ENCODE measurements at places on chromosomes 16 and 17.

- no peak for DNase-seq
These were observed 2.7 kb downstream of the PHKG2 start for GRCh38 chr16:30750876-30751465.

- no peak for DNase-seq
These were observed 147.9 kb downstream of the STXBP4 start for GRCh38 chr17:55116440-55116914.

DNA sequence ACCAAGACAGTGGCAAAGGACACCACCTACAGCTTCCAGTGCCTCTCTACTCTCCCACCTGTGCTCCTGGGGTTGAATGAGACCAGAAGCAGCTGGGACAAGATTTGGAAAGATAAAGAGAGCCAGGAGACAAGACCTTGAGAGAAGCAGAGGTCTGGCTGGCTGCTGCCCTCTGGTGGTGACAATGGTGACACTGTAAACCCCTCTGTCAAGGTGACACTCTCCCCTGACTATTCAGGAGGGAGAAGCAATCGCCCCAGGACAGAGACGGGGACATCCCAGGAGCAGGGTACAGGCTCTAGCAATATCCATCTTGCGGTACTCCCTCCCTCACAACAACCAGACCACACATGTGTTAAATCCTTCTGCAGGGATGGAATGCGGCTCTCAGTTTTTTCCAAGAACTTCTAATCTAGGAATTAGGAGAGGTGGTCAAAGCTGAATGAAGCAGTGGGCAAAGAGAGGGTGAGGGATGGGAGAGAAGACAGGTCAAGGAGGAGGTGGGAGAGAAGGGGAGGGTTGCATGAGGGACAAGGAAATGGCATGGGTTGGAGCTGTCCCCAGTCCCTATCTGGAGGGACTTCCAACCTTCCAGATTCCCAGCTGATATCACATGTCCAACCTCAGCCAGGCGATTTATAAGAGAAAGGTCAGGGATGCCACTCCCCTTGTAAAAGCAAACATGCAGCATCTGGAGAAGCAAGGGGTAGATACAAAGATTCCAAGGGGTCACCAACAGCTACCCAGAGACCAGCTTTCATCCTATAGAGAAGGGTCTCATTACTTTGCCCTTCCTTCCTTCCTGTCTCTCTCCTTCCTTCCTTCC is 2.9 kb downstream of the PHOSPHO1 start:
- DNase-seq, result peak; percentile 81

- peak; percentile 35 for DNase-seq
These were observed 43.4 kb upstream of the CRHR1 start for GRCh38 chr17:45740553-45741330.

DNA sequence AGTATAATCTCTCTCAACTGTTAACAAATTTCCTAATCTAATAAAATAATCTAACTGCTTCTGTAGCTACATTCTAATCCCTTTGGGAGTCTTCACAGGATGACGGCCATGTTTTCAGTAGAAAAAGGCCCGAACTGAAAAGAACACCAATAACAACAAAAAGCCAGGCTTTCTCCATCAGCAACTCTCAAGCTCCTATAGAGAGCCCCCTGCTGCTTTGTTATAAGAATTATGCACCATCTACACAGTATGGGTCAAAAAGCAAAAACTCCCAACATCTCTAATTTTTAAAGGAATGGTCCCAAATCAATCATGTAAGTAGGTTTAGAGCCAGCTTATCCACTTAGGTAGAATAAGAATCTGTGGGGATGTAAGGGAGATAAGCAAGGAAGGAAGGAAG is 163.6 kb upstream of the C17orf78 start:
- no peak for DNase-seq

- DNase-seq, result no peak
These were observed 64.9 kb downstream of the ARHGAP17 start for GRCh38 chr16:24950275-24950674.

DNA sequence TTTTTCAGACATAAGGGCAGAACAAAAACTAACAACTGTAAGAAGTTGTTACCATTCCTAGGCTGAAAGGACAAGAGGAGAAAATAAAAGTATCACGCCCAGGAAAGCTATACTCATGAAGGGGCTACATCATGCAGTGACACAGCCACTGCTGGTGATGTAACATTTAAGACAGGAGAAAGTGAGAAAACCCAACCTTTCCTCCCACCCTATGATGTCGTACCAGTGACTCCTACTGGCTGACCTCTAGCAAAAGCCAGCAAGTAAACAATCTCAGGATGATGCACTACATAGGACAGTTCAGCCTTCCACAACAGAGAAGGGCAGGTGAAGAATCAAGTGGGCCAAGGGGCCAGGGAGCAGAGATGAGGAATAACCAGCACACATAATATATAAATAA is 14.0 kb upstream of the OR1E2 start:
- peak; percentile 2 for DNase-seq

DNA sequence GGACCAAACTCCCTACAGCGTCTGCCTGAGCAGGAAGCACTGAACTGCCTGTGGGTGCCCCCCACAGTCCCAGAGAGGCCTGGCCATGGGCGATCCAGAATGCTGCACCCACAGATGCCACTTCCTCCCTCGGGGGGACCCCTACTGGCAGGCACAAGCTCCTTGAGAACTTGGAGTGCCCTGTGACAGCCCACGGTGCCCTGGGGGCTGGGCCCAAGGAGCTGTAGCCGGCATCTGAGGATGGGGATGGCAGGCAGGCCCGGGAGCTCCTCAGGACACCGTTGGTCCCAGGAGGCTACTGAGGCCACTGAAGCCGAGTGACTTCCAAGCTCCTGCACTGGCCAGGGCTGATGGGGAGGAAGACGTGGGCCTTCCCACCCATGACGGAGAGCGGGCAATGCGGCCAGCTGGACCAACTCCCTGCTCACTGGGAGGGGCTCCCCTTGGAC is 15.1 kb upstream of the RASD1 start:
- DNase-seq, result no peak
